ENCODE measurements at places on chromosomes 2 and 18.

GRCh38 chr18:70036771-70037347 is 89.2 kb upstream of the CD226 start:
- DNase-seq, result no peak

GRCh38 chr2:6955511-6956136 is 38.4 kb downstream of the RNF144A start:
- DNase-seq, result no peak

- no peak for DNase-seq
These were observed 31.2 kb downstream of the MAP3K2 start for GRCh38 chr2:127356531-127356930.

GRCh38 chr18:35581546-35581897 is at the start of gene GALNT1:
TSS of gene GALNT1 (plus strand) at chr18:35581740. CDS start at chr18:35654663, 72,923 bp downstream.
- no peak for DNase-seq

DNA sequence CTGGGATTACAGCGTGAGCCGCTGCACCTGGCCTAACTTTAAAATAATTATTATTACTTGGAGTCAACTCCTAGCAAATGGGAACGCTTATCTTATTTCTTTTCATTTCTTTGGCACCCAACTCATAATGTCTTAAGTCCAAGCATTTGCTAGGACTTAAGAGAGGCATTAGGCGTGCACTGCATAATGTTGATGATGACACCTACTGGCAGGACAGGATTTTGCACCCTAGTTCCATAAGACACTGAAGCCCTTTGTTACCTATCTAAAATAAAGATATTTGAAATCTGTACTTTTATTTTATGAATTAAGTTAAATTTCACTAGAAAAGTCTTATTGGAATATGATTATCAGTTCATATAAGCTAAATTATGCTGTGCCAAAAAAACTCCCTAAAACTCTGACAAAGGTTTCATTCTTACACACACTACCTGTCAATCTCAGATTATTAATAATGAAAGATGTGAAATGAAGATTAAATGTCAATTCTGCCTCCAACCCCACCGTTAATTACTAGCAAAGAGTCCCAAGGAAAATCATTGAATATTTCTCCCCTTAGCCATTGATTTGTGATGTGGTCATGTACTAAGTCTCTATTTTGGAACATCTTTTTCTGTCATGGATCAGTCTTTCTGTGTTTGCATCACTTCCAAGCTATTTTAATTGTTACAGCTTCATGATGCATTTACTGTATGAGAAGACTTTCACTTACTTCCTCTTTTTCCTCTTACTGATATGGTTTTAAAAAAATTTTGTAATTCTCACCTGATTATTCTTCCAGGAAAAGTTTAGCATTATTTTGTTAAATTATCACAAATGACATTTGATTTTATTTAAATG is 12.7 kb upstream of the CDH2 start:
- DNase-seq, result no peak

DNA sequence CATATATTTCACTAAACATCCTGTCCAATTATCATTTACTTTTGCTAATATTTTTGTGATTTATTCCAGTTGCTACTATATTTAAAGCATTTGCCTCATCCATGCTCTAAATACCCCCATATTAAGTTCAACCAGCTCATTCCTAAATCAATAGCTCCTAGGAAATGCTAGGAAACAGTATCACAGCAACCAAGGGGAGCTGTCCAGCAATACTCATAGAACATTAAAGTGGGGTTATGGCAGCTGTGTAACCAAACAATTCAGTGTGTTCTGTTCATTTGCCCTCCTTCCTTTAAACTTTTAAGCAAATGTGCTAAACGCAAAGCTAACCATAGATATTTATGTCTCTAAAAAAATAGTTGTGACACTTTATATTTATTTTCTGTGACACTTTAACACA is 41.1 kb downstream of the ACVR1C start:
- no peak for DNase-seq

DNA sequence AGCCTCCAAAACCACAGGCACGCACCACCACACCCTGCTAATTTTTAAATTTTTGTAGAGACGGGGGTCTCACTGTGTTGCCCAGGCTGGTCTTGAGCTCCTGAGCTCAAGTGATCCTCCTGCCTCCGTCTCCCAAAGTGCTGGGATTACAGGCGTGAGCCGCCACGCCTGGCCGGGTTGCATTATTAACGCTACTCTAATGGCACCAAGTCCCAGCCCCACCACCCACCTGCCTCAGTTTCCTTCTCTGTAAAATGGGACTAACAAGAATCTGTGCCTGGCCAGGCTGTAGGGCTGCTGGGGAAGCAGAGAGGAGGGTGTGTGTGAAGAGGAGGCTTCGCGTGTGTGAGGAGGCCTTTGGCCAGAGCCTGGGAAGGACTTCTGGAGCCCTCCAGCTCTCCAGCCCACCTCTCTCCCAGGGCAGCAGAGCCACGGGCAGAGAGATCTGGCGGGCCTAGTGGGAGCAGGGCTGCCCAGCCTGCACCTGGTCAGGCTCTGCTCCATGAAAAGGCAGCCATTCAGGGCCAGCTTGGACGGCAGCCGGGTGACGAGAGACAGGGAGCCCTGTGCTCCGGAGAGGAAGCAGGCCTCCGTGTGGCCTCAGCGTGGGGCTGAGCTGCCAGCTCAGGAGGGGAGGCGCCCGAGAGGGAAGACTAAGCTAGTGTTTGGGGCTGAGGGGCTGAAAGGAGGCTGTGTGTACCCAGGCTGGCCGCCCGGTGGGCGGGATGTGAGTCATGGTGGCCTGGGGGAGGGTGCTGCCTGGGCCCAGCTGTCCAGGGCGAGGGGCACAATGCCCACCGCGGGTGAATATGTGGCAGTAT is 7.4 kb upstream of the B3GNT7 start:
- no peak for DNase-seq

- DNase-seq, result no peak
These were observed 44.2 kb downstream of the ARID5A start for GRCh38 chr2:96580771-96581170.

GRCh38 chr2:28627722-28628480 is 123.7 kb upstream of the PPP1CB start:
- no peak for DNase-seq

- no peak for DNase-seq
These were observed 249.4 kb downstream of the EPHA4 start for GRCh38 chr2:221322741-221323140.

DNA sequence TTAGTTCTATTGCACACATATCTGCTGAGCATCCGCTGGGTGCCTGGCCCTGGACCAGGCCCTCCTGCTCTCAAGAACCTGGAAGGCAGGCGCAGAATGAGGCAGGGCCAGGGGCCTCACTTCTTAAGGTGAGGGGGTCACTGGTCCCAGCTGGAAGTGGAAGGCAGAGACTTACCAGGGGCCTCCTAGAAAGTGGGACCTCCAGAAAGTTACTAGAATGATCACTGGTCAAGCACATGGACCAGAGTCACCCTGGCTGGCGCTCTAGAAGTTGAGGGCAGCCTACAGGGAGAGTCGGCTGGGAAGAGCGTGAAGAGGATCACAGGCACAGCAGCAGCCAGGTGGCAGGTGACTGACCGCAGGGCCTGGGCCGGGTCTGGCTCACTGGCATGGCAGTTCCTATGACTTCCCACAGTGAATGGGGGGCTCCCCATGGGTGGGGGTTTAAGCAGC is 26.1 kb upstream of the MAL start:
- DNase-seq, result no peak

DNA sequence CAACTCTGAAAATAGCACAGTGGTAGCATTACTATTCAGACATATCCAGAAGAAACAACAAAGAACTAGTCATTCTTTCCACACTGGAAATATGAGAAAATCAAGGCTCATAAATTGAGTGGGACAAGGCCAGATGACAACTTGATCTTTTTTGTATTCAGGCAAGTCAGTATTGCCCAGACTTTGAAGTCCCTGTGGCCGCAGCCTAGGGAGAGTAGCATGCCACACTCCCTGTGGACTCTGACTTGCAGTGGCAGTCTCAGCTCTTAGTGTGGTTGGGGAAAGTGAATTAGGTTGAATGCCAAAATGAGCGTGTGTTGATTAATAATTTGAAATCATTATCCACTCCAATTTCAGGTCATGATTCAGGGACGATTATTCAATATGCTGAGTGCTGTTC is 53.8 kb upstream of the TMEM177 start:
- no peak for DNase-seq

DNA sequence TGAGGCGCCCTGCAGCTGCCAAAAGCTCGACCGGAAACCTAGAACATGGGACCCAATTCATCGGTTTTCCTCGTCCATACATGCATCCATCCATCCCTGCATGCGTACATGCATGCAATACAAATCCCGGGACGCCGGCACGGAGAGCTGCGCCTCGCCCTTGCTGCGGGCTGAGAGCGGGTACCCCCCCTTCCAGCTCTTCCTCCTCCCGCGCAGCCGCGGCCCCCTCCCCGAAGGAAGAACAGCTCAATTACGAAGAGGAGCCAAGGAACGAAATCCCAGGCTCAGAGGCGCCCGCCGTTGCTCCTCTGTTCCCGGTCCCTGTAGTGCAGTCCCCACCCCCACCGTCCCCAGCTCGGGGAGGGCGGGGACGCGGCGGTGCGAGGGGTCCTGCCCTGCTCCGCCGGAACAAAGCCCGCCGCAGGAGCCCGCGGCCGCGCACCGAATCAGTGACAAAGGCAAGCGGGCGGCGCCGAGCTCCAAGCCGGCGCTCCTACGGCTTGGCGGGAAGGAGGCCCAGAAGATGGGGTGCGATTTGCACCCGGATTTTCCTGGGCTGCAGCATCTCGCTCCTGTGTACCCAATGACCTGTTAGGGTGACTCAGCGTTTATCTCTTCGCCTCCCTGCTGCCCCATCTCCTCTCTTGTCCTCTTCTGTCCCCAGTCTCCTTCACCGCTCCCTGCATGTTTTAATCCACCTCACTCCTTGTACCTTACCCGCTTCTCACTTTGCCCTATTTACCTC is 8.9 kb upstream of the POU3F3 start:
- no peak for DNase-seq

DNA sequence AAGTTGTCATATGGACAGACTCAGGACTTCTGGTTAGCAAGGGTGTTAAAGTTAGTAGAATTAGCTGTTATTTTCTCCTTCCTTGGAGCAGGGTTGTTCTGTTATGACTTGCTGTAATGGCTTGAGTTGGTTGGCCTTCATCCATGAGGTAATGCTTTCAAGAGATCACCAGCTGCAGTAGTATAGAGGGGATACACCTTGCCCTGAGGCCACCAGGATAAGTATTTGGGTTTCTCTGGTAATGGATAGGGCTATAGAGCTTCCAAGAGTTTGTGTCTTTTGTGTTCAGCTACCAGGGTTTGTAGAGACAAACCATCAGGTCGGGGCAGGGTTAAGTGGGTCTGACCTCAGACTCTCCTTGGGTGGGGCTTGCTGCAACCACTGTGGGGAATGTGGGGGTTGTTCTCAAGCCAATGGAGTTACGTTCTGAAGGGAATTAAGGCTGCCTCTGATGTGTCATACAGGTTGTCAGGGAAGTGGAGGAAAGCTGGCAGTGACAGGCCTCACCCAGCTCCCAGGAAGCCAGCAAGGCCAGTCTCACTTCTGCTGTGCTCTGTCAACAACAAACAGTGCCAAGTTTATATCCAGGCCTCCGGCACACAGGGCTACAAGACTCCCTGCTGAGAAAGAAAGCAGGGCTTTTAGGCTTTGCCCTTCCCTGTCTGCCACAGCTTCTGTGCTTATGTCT is 356.6 kb downstream of the SPAG16 start:
- DNase-seq, result no peak

GRCh38 chr2:153497938-153498629 is 19.5 kb upstream of the RPRM start:
- no peak for DNase-seq

- no peak for DNase-seq
These were observed 61.6 kb downstream of the MFSD6 start for GRCh38 chr2:190469771-190470170.

DNA sequence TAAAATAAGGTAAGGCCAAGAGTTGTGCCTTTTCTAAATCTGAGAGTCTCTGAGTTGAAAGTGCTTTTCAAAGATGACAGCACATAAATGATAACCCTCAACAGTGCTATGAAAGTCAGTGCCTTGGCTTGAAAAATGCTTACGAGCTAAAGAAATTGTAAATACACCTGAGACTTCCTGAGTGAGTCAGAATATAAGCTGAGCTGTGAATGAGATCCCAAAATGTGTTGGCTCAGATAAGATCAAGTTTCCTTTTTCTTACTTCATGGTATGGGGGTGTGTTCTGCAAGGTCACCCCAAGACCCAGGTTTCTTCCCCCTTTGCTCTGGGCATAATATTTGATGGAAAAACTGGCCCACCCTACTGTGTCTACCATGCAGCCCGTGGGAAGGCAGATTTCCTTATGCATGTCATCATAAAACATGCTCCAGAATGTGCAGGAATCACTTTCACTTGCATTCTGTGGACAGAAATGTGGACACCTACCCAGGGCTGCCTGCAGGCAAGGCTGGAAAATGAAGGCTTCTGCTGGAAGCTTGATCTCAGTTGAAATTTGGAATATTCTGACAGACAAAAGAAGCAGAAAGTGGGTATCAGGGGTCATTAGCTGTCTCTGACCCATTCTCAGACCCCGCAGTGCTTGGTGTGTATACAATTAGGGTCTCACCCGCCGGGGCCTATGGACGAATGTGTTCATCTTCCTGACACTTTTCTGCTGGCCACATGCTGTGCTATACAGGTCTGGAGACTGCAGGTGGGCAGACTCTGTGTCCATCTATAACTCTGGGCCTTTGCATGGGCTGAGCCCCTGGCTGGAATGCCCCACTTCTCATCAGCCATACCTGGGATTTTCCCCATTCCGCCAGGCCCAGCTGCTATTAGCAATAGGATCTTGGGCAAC is 212.6 kb downstream of the SH3RF3 start:
- DNase-seq, result no peak

Data from non-pigmented ciliary epithelial cell (primary cell).